Activated gamma-delta T cell (primary cell): ENCODE measurements at places on chromosomes 7 and 10.

- DNase-seq: no peak
Observed at GRCh38 chr10:71829171-71829570, 21.9 kb downstream of the PSAP start.

DNA sequence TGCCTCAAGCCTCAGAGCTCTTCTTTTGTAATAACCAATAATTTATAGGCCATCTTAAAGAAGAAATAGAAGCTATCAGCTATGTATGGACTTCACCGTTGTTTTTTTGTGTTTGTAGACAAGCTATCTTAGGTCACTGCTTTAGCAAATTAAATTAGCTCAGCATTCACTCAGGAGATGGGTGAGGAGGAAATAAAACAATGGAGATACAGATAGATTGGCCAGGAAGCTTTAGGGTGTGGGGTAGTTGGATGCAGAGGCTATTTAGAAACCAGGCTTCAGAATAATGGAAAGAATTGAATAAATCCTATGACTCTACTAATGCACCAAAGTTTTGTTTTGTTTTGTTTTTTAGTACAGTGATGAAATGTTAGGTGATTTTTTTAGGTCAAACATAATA is 66.1 kb downstream of the MDFIC start:
- DNase-seq: no peak

DNA sequence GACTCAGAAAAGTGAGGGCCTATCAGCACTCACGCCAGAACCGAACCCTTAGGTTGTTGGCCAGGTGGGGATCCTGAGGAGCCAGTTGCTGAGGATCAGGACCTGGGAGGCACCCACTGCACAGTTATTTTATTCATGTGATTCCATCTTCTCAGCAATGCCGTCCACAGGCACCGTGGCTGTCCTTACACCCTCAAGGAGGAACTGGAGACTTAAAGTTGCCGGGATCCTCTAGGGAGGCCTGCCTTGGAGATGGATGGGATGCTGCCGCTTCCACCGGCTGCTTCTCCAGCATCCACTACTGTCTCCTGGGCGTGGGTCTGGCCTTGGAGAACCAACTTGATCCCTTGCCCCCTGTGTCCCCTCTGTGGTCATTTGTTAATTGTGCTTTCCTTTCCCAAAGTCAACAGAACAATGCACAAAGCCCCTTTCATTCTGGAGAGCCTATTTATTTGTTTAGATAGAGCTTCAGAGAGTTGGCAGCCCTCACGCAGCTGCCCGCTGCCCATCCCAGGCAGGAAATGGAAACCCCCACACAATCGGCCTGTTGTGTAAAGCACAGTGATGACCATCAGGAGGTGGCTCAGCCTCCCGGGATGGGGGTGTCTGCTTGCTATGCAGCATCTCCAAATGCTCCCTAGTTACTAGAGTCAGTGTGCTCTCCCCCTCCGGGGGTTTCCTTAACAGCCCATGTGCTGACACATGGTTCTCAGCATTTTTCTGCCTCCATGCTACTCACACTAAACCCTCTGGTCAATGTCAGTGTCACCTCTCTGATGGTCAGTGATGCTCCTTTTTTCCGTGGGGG is 52.9 kb upstream of the IGFBP3 start:
- no peak for DNase-seq

DNA sequence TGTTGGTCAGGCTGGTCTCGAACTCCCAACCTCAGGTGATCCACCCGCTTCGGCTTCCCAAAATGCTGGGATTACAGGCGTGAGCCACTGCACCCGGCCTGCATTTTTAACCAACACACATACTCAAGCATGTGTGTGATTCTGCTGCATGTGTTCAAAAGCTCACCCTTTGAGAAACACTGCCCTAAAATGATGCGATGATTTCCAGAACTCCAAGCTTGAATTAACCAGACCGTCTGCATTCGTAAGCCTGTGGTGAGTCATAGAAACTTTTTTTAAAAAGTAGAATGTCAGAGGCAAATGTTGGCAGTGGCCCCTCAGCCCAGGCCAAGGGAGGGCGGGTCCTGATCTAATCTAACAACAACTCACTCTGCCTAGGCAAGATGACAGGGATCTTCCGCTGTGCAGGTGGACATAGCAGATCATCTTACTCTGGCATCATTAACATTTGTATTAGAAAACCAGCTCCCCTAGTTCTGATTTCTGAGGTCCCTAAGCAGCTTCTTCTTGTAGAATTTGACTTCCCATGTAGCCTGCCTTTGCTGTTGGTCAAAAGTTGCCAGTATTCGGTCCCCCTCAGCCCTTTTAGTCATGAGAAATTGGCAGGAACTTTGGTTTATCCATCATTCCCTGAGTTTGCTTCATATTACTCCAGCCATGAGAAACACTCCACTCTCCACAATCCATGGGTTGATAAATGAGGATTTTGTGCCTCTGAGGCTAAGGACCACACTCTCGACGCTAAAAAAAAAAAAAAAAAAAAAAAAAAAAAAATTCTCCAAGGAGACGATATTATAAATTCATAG is 190.4 kb downstream of the SKIDA1 start:
- no peak for DNase-seq

GRCh38 chr10:80659289-80659688 is 121.6 kb downstream of the SH2D4B start:
- no peak for DNase-seq

DNA sequence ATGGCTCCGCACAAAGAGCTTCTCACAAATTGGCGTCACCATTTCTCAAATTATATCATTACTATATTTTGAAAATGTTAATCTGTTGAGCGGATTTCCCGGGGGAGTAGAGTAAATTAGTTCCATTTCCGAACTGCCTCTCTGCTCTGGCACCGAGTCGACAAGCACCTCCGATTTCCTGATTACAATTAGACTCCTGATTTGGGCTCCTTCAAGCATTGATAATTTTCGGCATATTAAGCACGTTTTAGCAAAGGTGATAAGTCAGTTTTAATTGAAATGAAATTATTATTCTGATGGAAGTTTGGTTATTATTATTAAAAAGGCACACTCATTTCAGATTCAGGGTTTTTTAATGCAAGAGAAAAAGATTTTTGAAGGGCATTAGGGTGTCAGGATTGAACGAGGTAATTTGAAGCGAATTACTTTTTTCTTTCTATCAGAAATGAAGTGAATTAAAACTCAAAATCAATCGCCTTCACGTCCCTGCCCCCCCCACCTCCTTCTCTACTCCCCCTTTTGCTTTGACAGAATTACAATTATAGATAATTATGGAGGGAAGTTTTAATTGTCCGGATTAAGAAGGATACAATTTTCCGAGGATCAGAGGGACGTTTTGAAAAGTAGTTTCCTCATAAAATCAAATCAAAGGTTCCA is 4.0 kb upstream of the UNCX start:
- DNase-seq: no peak

DNA sequence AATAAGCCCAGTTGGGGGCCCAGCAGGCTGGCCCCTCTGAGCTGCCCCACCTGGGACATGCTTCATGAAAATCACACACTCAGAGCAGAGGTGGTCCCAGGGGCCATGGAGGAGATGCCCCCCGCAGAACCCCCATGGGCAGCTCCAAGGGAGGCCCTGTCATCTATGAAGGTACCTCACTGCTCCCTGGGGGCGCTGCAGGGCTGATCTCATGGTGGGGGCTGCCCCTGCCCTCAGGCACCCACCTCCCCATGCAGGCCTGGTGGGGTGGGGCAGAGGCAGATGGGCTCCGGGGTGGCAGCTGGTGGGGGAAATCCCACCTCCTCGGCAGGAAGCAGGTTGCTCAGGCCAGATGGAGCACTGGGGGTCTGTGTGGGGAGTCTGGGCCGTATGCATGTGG is 60.5 kb downstream of the YKT6 start:
- no peak for DNase-seq

- no peak for DNase-seq
Observed at GRCh38 chr10:69715899-69716606, 85.7 kb upstream of the COL13A1 start.
